Ovary (tissue), 10 donors: ENCODE measurements at places on chromosomes 16 and 17. TPM values are rescaled to one million over a fixed set of nuclear protein-coding genes. Genes with fewer than 3 reads are reported as not detected.
A peak's percentile ranks its signal among the peaks of the same experiment; 100 is the strongest.

- no peak for DNase-seq
These were observed 11.3 kb upstream of the GSE1 start for GRCh38 chr16:85601730-85602401.

DNA sequence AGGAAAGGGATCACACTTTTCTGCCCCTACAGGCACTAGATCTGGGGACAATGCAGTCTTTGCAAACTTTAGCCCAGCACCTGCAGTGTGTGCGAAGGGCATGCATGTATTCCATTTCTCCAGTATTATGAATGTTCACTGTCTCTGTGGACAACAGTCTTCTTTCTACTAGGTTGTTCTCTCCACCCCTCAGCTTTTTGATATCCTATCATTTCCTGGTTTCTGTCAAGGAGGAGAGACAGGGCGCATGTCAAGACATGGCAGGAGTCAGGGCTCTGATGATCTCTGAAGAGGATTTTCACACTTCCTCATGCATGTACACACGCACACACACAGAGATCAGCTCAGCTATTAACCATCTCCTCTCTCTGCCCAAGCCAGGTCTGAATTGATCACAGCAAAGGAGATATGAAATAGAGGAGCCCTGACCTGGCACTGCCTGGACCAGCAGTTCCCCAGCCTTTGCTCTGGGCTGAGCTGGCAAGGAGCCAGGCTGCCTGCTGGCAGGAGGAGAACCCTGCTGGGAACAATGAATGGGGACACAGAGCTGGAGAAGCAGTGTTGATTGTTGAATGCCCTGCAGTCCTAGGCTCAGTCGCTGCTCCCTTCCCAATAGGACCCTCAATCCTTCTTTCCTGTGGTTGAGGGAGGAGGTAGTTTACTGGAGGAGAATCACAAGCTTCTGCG, 2.6 kb downstream of the GPR179 start:
- DNase-seq = peak; percentile 38

- DNase-seq = no peak
These were observed 74.2 kb upstream of the NLK start for GRCh38 chr17:27968206-27968732.

Gene TNFRSF17
- polyA plus RNA-seq = 0.19 TPM
